Activated T-cell treated with anti-CD3 and anti-CD28 coated beads, Interleukin-2, amount 50 U/mL, for 1 hour (primary cell): ENCODE measurements at places on chromosomes 2 and 18.

- DNase-seq = peak; percentile 36
These were observed 161.4 kb downstream of the BCL2 start for GRCh38 chr18:63158012-63158631.

DNA sequence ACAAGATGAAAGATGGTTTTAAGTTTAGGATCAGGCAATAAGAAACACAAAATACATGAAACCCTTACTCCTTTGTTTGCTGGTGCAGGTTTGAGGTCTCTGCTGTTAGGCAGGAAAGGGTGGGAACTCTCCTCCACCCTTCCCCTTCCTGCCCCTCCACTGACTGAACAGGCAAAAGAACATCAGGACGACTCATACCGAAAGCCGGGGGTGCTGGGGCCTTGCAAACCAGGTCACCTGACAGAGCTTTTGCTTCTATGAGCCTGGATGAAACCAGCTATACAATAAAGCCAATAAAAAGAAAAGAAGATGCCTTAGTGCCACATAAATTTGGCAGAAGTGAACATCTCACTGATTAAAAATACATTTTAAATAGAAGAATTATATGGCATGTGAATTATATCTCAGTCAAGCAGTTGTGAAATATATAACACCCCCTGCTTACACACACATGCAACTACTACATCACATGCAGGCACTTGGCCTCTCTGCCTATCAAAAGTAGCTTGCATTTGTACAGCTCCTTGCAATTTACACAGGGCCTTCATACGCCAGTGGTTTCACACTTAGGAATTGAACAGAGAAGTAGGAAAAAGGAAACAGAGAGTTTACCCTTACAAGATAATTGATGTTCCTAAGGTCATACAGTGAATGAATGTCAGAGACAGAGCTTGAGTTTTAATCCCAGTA lies 215.1 kb upstream of the TRIB2 start:
- DNase-seq = peak; percentile 53

GRCh38 chr18:5057386-5058348 lies 139.4 kb downstream of the AKAIN1 start:
- peak; percentile 48 for DNase-seq

- no peak for DNase-seq
These were observed 813 bp downstream of the NDC80 start for GRCh38 chr18:2572171-2572569.

DNA sequence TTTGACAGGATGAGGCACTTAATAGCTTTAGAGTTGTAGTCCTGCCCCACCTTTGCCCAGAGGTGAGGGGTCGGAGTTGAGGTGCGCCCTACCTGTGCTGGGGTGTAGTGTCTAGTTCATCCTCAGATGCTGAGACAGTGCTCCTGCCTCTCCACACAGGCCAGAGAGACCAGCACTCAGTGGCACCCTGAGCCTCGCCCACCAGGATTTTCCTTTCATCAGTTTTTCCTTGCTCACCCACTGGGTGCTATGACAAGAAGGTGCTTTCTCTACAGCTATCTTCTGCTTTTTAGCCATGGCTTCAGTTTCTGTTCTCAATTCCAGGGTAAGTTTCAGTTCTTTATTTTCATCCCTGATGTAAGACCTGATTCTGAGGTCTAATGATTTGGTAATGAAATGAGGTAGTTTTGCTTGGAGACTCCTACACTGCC lies 16.8 kb upstream of the TMEM131 start:
- DNase-seq = no peak

- DNase-seq = no peak
These were observed 161.7 kb upstream of the LMAN1 start for GRCh38 chr18:59520562-59521355.

GRCh38 chr2:136117391-136117841 lies 533 bp downstream of the CXCR4 start:
- DNase-seq = peak; percentile 64

DNA sequence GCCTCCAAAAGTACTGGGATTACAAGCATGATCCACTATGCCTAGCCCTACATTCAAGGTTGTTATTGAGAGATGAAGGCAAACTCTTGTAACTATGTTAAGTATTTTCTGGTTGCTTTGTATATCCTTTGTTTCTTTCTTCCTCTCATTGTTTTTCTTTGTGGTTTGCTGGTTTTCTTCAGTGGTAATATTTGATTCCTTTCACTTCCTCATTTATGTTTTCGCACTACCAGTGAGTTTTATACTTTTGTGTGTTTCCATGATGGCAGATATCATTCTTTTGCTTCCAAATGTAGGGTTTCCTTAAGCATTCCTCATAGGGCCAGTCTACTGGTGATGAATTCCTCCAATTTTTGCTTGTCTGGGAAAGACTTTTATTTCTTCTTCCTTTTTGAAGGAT lies 90.2 kb downstream of the NCK2 start:
- DNase-seq = no peak

DNA sequence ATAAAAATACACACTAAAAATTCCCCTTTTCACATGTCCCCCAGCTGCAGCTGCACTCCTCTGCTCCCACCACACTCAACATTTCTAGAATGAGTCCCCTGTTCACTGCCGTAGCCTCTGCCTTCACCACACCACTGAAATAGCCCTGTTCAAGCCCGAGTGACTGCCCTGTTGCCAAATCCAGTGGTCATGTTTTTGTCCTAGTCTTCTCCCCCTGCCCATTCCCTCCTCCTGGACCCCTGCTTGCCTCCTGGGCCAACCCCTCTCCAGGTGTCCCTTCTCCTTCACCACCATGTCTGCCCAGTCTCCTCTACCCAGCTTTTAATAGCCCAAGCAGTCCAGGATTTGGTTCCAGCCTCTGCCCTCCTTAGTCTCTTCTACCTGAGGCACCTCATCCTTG lies 97.1 kb upstream of the LGALSL start:
- no peak for DNase-seq

- no peak for DNase-seq
These were observed 34.3 kb downstream of the DARS1 start for GRCh38 chr2:135951041-135951583.

- no peak for DNase-seq
These were observed 124.8 kb upstream of the NYAP2 start for GRCh38 chr2:225274751-225275150.

- DNase-seq = no peak
These were observed 668.2 kb upstream of the HS6ST1 start for GRCh38 chr2:128986867-128987268.

GRCh38 chr2:175855794-175856453 lies 146.1 kb downstream of the LNPK start:
- no peak for DNase-seq
